GOT3 (cell line): ENCODE measurements at places on chromosomes 7 and 10.

DNA sequence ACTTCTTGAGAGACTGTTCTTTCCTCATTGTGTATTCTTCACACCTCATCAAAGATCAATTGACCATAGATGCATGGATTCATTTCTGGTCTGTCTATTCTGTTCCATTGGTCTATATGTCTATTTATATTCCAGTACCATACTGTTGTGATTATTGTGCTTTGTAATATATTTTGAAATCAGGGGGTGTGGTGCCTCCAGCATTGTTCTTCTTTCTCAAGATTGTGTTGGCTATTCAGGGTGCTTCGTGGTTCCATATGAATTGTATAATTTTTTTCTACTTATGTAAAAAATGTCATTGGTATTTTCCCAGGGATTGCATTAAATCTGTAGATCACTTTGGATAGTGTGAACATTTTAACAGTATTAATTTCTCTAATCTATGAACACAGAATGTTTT is 106.5 kb downstream of the EPC1 start:
- DNase-seq, result no peak

DNA sequence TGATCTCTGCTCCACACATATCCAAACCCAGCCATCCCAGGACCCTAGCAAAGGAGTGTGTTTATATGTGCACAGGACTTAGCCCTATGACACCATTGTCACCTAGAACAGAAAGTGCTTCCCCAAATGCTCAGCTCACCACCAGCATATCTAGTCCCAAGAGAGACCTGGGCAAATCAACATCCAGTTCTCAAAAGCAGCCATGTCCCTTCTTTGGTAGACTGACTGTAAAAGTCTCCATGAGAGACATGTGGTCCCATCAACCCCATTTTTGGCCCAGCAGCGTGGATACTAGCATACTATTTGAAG is 20.9 kb upstream of the ARHGAP22 start:
- no peak for DNase-seq

GRCh38 chr10:97717627-97718026 is 4.1 kb downstream of the MARVELD1 start:
- no peak for DNase-seq

GRCh38 chr10:90276894-90277475 is 575.6 kb downstream of the KIF20B start:
- no peak for DNase-seq

- no peak for DNase-seq
Measured at GRCh38 chr10:74913377-74913979, 87.1 kb downstream of the KAT6B start.

- no peak for DNase-seq
Measured at GRCh38 chr10:69972981-69973397, 79.7 kb upstream of the MACROH2A2 start.
